ENCODE measurements at places on chromosomes 4 and X.

DNA sequence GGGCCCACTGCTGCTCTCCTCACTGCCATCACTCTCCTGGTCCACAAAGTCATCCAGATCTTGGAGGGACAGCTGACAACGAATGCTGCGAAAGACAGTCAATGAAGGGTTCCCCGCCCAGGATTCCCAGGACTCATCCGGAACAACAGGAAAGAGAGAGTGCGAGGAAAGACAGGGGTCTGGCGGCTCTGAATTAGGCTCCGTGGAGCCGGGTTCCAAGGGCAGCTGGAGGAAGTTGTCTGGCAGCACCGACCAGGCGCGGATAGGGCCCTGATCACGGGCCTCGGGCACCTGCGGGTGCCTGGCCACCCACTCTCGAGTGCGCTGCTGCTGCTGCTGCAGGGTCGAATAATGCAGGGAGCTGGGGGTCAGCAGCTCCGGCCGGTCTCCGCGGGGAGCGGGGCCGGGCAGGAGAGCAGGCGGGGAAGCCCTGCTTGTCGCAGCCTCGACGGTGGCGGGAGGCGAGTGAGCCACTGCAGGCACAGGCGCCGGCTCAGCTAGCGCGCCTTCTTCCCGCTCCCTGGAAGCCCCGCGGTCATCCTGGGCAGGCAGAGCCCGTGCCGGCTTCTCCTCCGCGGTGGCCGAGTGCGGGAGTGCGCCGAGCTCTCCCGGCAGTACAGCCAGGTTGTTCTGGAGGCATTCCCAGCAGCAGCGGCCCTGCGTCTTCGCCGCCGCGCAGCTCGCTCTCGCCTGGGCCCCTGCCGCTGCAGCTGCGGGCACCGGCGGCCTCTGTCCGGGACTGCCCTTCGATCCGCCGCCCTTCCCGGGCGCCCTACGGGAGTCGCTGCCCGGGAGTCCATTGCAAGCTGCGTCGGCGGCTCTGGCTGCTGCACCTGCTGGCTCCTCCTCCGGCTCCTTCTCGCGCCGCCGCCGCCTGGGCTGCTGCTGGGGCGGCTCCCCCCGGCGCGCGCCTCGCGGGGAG is 1.1 kb downstream of the SOWAHB start:
- DNase-seq = no peak

GRCh38 chrX:39948582-39948981 is 149.2 kb downstream of the BCOR start:
- DNase-seq = no peak

GRCh38 chr4:120025516-120025915 is 41.1 kb downstream of the MAD2L1 start:
- DNase-seq = no peak

DNA sequence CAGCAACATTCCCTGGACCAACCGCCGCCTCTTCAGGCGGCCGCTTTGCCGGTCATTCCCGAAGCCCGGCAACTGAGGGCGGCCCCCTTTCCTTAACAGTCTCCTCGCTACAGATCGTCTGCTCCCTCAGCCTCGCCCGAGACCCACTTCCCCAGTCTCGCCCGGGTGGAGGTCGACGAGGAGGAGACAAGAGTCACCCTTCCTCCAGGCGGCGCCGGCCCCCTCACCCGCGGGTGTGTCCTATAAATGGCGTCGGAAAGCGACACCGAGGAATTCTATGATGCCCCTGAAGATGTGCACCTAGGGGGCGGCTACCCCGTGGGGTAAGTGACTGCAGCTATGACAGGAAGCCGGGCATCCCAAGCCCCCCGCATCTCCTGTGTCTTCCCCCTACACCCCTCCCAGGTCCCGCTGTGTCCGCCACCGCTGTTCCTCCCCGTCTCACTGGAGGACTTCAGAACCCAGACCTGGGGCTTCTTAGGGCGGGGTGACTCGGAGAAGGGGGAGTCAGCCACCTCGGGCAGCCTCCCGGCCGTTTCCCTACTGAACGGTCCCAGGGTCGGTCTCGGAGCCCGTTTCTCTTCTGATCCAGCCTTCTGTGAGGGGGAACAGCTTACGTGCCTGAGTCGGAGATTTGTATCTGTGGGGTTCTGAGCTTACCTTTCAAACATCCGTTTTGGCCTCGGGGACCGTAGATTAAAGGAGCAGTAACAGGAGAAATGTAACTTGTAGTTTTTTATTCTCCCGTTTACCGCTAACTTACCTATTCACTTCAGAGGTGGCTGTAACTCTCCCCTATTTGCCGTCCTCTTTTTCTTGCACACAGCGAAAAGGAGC is 570 bp downstream of the WDR44 start:
- DNase-seq = peak; percentile 24

- DNase-seq = peak; percentile 40
Observed at GRCh38 chr4:83212041-83212851, 72.4 kb downstream of the COQ2 start.

GRCh38 chr4:185846505-185847150 is 34.6 kb upstream of the SORBS2 start:
- DNase-seq = no peak

GRCh38 chr4:143296397-143297067 is 40.1 kb upstream of the GAB1 start:
- DNase-seq = no peak

DNA sequence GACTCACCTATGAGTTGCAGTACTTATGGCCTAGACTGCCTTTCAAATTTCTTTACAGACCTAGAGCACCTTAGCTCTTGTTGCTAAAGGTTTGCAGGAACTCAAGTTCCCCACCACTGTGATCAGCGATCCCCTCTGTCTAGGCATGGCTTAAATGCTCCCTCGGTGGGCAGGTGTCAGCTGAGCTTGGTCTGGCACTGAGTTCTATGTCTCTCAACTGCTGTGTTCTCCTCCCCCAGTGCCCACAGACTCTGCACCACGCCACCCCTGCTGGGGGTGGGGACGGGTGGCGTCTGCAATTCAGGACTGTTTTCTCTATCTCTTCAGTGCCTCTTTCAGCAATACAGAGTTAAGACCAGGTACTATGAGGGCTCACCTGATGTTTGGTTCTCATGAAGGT is 30.5 kb downstream of the TMEM271 start:
- no peak for DNase-seq

- no peak for DNase-seq
Observed at GRCh38 chr4:54281054-54281766, 52.1 kb downstream of the PDGFRA start.

- DNase-seq = no peak
Observed at GRCh38 chr4:142367418-142368180, 478.5 kb downstream of the INPP4B start.

GRCh38 chr4:121256887-121257466 is 92.9 kb upstream of the TNIP3 start:
- no peak for DNase-seq

- no peak for DNase-seq
Observed at GRCh38 chr4:114563536-114564315, 34.9 kb upstream of the UGT8 start.

DNA sequence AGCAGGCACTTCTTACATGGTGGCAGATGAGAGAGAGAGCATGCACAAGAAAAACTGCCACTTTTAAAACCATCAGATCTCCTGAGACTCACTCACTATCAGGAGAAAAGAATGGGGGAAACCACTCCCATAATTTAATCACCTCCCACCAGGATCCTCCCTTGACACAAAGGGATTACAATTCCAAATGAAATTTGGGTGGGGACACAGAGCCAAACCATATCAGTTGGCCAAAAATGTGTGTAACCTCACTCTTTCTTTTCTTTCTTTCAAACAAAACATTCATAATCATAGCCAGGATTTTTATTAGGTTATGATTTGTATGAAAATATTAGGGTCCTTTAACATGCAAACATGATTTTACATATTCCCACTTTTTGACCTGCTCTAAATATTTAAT is 222.1 kb downstream of the PCDH18 start:
- no peak for DNase-seq

GRCh38 chr4:141301216-141301615 is 80.5 kb downstream of the ZNF330 start:
- DNase-seq = no peak

- no peak for DNase-seq
Observed at GRCh38 chr4:126242679-126243390, 928.1 kb downstream of the FAT4 start.

DNA sequence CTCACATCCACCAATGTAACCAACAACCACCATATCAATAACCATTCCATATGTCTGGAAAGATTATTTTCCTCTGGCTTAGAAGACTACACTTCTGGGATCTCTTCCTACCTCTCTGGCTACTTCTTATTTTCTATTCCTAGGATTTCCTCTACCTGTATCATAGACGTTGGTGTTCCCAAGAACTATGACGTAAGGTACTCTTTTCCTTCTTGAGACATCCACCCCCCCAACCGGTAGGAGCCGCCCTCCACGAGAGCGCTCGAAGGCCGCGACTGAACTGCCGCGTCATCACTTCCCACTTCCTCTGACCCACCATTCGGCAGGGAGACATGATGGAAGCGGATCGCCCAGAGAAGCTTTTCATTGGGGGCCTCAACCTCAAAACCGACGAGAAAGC is at the start of gene RBMXL3:
TSS of gene RBMXL3 (plus strand) at position 301 of the 400 bp plus-strand sequence. CDS start at position 333, 32 bp downstream.
- DNase-seq = no peak

GRCh38 chrX:68751372-68751771 is 77.4 kb upstream of the EFNB1 start:
- DNase-seq = no peak

DNA sequence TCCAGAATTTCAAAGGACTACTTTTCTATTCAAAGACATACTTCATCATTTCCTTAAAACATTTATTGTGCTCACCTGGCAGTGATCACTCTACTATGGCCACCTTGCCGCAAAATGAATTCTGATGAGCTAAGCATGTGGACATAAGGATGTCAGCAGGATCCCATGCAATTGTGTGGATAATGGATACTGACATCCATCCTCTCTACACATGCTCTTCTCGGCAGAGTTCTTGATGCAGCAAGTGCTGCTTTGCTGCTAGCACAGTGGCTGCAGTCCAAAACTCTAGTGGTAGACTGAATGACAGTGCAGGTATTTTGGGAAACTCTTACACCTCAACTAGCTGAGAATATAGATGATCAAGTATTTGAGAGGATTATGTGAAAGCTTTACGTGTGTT is 168.0 kb downstream of the BANK1 start:
- no peak for DNase-seq

DNA sequence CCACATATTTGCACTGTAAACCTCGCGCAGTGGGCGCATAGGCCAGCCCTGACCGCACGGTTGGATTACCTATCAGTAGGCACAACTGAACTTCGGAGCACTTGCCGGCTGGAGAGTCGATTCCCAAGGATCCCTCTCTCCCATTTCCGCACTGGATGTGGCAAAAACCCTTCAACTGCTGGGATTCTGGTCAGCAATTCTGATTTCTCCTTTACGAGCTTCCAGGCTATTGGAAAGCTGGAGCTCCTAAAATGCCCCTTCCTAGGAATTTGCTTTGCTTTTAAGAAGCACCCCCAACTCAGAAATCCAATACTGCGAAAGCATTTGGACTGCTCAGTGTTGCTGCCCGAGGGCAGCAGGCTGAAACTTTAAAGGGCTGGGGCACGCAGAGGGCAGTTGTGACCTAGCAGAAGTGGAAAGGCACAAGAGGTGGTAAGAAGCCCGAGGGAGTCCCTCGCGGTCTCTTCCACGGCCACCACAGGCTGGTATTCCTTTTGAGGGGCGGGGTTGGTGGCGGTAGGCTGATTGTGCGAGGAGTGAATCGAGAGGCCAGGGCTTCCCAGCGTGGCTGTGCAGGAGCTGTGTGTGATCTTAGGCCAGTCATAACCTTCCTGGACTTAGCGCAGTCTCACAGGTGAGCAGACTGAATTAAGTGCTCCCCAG is 1.6 kb downstream of the ZAR1 start:
- DNase-seq = no peak

- DNase-seq = no peak
Observed at GRCh38 chr4:48556268-48556667, 66.2 kb downstream of the ZAR1 start.

DNA sequence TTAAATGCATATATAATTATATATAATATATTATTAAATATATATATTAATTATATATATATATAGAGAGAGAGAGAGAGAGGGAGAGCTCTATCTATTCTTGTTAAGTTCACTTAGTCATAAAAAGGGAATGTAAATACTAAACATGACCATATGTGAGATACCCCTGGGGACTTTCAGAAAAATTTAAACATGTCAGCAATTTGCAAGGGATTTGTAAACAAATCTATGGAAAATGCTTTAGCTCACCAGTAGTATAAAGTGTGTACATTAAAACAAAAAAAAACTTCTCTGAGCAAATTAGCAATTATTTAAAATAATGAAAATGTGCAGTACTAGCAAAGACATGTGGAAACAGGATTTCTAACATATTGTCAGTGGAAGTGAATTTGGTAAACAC is 1755.5 kb downstream of the PCDH19 start:
- DNase-seq = no peak

DNA sequence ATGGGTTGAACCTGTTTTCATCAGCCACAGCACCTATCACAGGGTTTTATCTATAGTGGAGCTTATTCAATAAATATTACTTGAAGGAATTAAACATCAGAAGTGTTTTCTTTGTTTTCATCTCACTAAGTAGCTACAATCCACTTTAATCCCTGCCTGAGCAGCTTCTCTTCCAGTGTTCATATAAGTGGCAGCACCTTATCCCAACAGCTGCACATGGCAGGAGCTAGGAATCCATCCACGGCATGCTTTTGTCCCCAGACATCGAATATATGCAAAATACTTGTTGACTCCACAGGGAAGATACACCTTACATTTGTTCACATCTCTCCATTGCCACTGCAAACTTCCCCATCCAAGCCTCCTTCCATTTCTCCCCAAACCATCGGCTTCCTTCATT is 549.8 kb upstream of the FAM241A start:
- DNase-seq = no peak

GRCh38 chrX:119512146-119512800 is 44.0 kb downstream of the SLC25A5 start:
- DNase-seq = no peak

- no peak for DNase-seq
Observed at GRCh38 chr4:8089862-8090261, 68.8 kb downstream of the ABLIM2 start.

GRCh38 chrX:72270316-72270866 is 6.7 kb downstream of the RPS4X start:
- no peak for DNase-seq

- no peak for DNase-seq
Observed at GRCh38 chr4:136713140-136713539, 819.2 kb downstream of the PCDH18 start.

DNA sequence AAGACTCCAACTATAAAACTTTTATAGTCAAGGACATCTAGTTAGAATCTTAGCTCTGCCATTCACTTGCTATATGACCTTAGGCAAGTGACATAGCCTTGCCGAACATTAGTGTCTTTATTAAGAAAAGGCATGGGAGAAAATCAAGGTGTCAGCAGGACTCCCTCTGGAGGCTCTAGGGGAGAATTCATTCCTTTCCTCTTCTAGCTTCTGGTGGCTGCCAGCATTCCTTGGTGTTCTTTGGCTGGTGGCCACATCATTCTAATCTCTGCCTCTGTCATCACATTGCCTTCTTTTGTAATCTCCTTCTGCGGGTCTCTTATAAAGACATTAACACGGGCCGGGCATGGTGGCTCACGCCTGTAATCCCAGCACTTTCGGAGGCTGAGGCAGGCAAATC is 99.8 kb downstream of the PPP1R2C start:
- no peak for DNase-seq

GRCh38 chr4:111639876-111640275 is 505.4 kb upstream of the FAM241A start:
- no peak for DNase-seq

Data from activated CD8-positive, alpha-beta memory T cell treated with anti-CD3 and anti-CD28 coated beads for 4 hours (primary cell).